ENCODE measurements at places on chromosomes 13 and 19.

DNA sequence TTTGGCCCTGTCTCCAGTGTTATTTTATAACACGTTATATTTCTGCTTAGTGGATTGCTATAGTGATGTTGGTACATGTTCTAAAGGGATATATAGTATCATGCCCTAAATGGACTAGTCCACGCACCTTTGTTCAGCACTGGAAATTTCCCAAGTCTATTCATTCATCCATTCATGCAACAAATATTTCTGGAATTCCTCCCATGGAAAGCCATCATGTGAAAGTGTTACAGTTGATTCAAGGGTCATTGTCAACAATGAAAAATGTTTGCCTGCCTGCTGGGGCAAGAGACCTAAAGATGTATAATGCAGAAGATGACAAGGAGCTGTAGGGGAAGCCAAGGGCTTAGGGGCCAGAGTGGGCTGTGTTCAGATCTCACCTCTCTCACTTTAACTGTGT lies 10.8 kb upstream of the HSPH1 start:
- DNase-seq, result no peak

GRCh38 chr19:5340637-5341447 lies at the start of gene PTPRS:
PTPRS (minus strand) TSS chr19:5340812; CDS start chr19:5286140, 54,672 bp downstream.
- DNase-seq, result peak; percentile 22

DNA sequence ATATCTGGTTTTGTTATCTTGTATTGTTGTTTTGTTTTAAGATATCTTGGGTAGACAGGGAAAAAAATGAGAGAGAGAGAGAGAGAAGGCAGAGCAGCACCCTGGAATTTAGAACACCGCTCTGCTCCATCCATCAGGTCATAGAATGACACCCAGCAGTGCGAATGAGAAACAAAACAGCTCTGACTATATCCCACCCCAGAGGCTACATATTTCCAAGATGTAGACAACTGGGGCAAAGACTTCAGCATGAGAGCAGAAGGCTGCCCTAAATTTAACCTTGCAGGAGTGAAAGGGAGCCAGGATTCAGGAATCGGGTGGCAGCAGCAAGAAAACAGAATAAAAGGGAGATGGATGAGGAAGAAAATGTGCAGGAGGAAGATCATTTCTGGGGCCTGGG lies 46.5 kb downstream of the TNFSF13B start:
- DNase-seq, result no peak

DNA sequence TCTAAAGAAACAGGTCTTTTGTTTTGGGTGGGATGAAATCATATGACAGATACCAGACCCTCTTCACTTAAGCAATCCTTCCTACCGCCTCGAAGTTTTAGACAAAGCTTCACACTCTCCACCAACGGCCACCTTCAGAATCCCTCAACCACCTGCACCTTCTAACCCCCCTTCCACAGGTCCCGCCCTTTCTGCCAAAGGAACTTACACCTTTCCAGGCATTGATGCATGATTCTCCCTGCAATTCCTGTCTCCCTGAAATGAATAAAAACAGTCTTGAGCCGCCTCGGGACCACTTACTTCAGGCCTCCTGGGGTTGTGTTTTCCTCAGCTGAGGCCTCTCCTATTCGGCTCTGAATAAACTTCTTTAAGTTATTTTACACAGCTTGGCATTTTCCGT lies 859 bp downstream of the ZNF433 start:
- no peak for DNase-seq

GRCh38 chr19:35332817-35333216 lies 3.8 kb downstream of the CD22 start:
- no peak for DNase-seq

GRCh38 chr13:27789495-27790303 lies 2.6 kb upstream of the GSX1 start:
- peak; percentile 9 for DNase-seq

DNA sequence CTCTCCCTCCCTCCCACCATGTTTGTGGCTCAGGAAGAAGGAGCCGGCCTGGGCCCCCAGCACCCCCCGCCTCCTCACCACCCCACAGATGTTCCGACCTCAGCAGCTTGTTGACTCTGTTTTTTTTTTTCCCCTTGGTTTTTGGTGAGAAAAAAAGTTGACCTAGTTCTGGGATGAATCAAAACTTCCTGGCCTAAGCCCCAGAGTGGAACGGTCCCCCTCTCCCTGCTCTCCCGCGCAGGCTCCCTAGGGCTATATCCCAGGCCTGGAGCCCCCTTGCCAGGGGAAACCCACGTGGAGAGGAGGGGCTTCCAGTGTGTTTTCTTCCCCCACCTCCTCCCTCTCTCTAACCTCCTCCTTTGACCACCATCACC lies 4.0 kb downstream of the COL5A3 start:
- DNase-seq, result no peak

DNA sequence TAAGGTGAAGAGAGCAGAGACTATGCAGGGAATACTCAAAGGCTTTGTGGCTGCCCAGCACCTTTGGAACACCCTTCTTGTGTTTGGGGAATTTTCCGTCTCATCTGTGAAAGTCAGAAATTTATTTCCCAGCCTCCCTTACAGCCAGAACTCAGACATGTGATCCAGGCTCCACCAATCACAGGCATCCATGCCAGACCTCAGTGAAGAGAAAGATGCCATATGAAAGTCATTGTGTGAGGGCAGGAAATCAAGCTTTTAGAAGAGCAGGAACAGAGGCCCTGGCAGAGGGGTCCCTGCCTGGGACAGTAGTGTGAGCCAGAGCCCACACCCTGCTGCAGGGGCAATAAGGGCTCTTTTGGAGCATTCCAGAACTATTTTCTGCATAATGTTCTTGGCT lies 12.1 kb downstream of the CCDC70 start:
- DNase-seq, result no peak
